ENCODE measurements at places on chromosomes 1 and 21. TPM values are rescaled to one million over a fixed set of nuclear protein-coding genes. Genes with fewer than 3 reads are reported as not detected.

Gene MCOLN2
- 2.1 TPM for total RNA-seq

Gene AIRE
- not detected for total RNA-seq

Gene NIT1
- total RNA-seq, result 31.8 TPM

Gene C1orf115
- total RNA-seq, result 4.5 TPM

Gene MAGOH
- total RNA-seq, result 116 TPM

Gene LCE1D
- not detected for total RNA-seq

Gene IFNAR2
- total RNA-seq, result 16.1 TPM

Gene PSRC1
- 22.7 TPM for total RNA-seq

Gene EPS8L3
- total RNA-seq, result 0.43 TPM

All from A549 treated with dexamethasone at 1 μM for 4 hours (cell line).